ENCODE measurements at places on chromosomes 11 and 22.

GRCh38 chr22:37210041-37210803 lies 2.1 kb downstream of the SSTR3 start:
- no peak for ATAC-seq

DNA sequence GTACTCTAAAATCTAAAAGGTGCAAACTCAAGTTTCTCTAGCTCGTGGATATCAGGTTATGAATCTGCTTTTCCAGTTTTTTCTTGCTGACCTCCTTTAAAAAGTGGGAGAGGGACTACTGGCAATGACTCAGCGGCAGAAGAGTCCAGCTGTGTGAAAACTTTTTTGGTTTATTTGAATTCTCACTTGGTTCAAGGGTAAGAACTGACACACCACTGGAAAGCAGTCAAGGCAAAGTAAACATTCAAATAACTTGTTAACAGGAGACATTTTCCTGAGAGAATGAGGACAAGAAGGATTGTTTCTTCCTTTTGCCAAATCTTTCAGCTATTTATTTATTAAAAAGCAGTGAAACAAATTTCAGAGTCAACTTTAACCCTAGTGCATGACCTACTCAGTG lies 36.1 kb downstream of the CDON start:
- no peak for ATAC-seq

DNA sequence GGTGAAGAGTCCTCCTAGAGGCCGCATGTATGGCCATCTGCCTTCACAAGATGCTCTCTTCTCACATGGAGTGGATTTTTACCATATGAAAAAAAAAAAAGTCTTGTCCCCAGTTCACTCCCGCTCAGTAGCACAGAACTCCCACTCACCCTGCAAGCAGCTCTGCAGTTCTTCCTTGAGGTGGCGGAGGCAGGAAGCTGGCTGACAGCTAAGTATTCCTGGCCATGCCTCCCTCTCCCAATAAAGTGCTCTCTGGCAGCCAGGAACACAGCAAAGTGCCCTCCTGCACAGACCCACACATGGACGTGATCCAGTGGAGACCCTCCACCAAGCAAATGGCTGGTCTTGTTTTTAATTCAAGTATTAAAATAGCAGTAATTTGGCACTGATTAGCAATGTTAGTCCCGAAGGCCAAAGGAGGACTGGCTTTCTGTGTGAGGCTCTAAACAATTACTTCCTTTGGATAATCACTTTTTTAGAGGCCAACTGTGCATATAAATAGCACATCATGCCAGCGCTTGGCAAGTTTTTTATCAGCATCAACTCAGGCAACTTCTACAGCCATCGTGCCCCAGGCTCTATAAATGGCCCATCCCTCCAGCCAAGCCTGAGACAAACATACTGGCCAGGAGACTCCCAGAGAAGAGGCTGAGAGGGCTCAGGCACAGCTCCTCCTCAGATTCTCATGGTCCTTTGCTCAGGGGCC lies 413.6 kb downstream of the OPCML start:
- ATAC-seq, result no peak

GRCh38 chr11:19935507-19935906 lies 222.9 kb downstream of the NAV2 start:
- ATAC-seq, result peak; percentile 67

GRCh38 chr11:92978271-92979111 lies 9.0 kb downstream of the MTNR1B start:
- no peak for ATAC-seq

DNA sequence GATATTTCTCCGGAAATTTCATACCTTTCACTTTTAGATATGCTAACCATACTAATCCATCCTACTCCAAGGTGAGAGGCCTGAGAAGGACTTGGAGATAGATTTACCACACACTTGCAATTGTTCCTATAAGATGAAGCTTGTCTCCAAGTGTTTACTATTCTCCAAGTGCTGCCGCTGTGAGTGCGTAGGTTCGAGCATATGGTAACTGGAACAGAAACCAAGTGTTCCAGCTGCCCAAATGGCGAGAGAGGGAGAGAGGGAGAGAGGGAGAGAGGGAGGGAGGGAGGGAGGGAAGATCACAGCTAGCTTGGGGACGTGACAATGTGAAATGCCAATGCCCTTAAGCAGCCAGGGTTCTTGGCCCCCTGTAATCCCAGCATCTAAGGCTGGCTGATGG lies 21.5 kb downstream of the ASCC2 start:
- ATAC-seq, result no peak

DNA sequence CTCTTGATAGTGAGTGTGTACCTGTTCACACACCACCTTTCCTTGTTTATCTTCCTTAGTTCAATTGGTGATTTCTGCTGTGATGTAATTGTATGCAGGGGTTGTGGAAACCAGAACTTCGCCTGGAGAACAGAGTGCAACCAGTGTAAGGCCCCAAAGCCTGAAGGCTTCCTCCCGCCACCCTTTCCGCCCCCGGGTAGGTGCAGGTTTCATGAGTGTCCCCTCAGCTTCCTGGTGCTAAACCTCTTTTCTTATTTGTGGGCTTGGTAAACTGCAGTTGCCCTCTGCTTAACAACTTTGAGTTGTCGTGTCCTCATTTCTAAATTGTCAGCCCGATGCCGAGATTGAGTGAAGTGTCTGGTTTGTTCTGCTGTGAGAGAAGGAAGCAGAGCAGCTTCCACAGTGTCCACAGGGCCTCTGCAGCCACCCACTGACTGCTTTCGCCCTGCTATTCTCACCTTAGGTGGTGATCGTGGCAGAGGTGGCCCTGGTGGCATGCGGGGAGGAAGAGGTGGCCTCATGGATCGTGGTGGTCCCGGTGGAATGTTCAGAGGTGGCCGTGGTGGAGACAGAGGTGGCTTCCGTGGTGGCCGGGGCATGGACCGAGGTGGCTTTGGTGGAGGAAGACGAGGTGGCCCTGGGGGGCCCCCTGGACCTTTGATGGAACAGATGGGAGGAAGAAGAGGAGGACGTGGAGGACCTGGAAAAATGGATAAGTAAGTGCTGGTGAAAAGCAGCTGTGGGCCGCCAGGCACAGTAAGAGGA lies 7.1 kb upstream of the GAS2L1 start:
- ATAC-seq, result no peak

DNA sequence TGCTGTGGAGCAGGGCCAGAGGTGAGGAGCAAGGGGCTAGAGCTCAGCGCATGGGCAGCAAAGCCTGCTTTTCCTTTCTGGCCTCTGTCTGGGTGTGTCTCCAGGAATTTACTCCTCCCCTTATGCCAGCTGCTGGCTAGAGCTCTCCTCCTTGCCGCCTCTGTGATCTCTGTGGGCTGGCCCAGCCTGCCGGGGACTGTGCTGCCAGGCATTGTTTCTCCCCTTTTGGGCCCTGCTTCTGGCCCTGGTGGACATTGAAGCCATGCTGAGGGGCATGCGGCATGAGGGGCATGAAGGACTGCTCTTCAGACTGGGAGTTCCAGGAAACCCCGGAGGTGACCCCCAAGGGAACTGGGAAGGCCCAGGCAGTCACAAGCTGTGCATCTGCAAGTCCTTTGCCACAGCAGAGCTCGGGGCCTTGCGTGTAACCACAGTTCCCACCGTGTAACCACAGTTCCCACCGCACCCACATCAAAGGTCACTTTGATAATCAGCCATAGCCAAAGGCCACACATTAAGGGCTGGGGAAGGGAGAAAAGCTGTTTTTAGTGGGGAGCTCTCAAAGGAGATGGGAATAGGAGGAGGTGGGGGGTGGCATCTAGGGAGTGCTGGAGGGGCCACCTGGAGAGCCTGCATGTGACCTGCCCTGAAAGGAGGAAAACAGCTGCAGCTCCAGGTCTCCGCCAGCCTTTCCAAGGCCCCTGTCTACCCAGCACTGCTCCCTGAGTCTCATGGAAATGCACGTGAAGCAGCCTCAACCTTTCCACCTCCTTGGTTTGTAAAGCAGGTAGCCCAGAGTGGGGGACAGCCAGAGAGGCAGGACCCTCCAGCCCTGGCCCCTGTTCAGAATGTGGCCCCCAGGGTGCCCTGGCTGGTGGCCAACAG lies 62.3 kb downstream of the PPFIBP2 start:
- no peak for ATAC-seq

DNA sequence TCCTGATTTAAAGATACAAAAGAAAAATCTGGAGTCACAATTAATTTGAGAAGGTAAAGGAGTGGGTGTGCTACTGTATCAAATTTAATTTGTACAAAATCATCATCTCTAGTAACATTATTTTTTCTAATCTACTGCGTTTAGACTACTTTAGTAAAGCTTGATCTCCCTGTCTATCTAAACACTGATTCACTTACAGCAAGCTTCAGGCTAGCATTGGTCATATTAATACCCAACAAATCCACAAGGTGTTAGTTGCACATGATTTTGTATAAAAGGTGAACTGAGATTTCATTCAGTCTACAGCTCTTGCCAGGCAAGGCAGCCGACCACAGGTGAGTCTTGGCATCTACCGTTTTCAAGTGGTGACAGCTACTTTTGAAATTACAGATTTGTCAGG lies at the start of gene FSHB:
TSS of gene FSHB (plus strand) at position 301 of the 400 bp plus-strand sequence. CDS start 889 bp downstream, outside the sequence.
- ATAC-seq, result no peak

- peak; percentile 90 for ATAC-seq
Measured at GRCh38 chr22:46415776-46416519, 80.4 kb downstream of the TRMU start.

DNA sequence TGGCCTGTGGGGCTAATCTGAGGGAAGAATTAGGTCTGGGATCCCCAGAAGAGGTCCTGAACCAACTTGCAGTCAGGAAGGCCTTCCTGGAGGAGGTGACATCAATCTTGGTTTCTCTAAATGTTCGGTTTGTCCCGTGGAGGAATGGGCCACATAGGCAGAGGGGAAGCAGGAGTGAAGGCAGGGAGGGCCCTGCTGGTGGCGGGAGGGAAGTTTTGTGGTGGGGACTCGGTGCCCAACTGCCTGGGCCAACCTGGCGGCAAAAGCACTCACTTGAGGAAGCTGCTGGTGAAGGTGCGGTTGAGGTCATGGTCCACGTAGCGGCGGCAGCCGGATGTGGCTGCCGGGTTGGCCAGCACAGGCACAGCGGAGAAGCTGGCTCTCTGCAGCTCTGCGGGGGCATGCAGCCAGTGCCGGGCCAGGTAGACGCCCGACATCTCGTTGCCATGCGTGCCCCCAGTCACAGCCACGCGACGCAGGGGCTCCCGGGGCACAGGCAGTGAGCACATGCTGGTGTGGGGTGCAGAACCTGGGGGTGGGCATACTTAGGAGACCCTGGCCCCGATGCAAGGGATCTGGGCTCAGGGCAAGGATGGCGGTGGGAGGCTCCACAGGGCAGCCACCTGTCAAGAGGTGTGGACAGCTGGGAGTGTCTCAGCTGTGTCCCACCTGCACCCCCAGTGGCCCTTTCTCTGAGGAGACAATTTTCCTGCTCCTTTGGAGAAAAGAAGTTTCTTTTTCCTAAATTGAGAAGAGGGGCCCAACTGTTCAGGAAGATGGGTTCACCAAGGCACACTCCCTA lies 3.8 kb downstream of the ACY3 start:
- no peak for ATAC-seq

GRCh38 chr11:64844330-64845128 lies at the start of gene CDC42BPG:
Gene CDC42BPG, minus strand, starts transcription at chr11:64844653. Its CDS starts 84 bp downstream, at chr11:64844569.
- peak; percentile 56 for ATAC-seq

DNA sequence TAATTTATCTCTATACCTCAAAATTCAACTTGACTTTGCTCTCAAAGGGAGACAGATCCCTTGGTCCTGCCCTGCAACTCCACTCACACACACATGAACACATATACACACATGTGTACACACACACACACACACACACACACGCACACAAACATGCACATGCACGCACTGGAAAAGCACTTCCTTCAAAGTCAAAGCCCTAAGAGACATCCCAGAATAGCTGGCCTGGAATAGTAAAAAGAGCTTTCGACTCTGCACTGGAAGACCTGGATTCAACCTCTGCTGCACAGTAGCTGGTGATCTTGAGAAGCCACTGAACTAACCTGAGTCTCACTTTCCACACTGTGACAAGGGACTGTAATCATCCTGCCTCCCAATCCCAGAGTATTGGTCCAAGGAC lies 26.8 kb downstream of the TENM4 start:
- no peak for ATAC-seq

DNA sequence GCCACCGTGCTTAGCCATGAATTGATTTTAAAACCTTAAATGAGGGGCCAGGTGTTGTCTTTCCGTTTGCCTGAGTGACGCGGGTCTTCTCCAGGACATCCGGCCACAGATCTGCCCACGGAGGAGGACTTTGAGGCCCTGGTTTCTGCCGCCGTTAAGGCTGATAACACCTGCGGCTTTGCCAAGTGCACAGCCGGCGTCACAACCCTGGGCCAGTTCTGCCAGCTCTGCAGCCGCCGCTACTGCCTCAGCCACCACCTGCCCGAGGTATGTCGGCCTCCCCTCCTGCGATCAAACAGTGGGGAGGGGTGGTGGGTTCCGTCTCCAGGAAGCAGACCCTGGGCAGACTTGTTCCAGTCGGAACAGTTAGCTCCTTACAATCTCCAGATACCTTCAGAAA lies 34.4 kb downstream of the IGHMBP2 start:
- ATAC-seq, result no peak

DNA sequence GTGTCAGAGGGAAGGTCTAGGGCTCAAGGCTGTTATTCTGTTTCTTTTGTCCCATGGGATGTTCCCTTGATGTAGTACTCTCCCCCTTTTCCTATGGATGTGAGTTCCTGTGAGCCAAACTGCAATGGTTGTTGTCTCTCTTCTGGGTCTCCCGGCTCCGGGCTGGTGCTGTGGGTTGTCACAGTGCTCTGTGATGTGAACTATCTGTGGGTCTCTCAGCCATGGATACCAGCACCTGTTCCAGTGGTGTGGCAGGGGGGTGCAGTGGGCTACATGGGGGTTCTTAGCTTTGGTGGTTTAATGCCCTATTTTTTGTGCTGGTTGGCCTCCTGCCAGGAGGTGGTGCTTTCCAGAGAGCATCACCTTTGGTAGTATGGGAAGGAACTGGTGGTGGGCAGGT lies 941.1 kb downstream of the KCNA4 start:
- ATAC-seq, result no peak

DNA sequence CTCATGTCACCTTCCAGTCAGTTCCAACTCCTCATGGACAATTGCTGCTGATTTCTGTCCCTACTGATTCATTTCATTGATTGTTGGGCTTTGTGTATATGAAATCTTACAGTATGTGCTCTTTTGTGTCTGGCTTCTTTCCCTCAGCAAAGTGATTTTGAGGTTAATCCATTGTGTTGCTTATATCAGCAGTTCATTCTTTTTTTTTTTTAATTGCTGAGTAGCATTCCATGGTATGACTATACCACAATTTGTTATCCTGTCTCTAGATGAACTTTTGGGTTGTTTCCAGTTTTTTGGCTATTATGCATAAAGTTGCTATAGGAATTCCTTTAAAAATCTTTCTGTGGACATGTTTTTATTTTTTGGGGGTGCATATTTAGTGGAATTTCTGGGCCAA lies 59.9 kb downstream of the NXPE1 start:
- ATAC-seq, result no peak

DNA sequence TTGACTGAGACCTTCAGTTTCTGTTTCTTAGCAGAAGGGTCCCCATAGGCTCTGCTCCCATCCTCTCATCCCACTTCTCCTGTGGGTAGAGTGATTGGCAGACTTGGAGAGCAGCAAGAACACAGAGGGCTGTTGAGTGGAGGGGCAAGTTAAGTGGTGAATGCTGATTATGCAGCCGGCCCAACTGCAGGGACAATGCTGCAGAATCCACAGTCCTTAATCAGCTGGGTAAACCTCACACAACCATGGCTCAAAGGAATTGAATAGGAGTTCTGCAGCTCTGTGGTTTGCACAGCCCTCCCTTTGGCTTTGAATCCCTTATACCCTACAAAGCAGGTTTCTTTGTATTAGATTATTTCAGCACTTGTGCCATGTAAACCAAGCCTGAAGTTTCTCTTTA lies 161.1 kb downstream of the NAV2 start:
- ATAC-seq, result peak; percentile 30

Measured in motor neuron (in vitro differentiated cells).